Amniotic epithelial cell (primary cell): ENCODE measurements at places on chromosomes 1 and 21.

- DNase-seq: peak; percentile 38
Observed at GRCh38 chr1:115492880-115493279, 148.9 kb upstream of the VANGL1 start.

- no peak for DNase-seq
Observed at GRCh38 chr1:54407154-54407403, 885 bp upstream of the SSBP3 start.

GRCh38 chr1:173870252-173871075 is 2.3 kb downstream of the ZBTB37 start:
- no peak for DNase-seq

DNA sequence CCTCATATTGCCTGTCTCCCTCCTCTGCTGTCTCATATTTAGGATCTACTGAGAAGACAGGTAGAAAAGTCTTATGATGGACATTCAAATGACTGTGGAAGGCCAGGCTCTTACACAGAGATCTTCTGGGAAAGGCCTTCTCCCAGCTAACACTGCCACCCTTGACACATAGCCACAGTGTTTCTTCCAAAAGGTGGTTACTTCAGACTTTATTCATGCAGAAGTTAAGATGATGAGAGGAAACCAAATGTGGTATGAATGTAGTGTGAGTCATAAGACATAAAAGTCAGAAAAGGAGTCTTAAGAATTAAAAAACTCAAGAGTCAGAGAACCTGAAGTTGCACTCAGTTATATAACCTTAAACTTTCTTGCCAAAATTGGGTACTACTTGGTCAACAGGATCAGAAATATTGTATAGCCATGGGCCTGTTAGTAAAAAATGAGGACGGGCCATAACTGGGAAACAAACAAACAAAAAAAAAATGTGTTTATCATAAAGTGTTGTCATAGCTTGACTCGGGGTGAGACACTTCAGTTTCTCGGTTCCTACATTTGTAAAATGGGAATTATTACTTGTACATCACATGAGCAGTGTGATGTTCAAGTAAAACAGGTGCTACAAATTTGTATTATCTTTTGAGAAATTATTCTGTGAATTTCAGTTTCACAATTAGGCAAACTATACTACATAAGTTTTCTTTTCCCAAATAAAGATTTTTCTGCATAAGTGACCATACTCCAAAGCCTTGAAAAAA is 1.2 kb upstream of the DENND1B start:
- DNase-seq: peak; percentile 67

GRCh38 chr1:205961991-205962820 is 18.9 kb upstream of the SLC26A9 start:
- peak; percentile 79 for DNase-seq

DNA sequence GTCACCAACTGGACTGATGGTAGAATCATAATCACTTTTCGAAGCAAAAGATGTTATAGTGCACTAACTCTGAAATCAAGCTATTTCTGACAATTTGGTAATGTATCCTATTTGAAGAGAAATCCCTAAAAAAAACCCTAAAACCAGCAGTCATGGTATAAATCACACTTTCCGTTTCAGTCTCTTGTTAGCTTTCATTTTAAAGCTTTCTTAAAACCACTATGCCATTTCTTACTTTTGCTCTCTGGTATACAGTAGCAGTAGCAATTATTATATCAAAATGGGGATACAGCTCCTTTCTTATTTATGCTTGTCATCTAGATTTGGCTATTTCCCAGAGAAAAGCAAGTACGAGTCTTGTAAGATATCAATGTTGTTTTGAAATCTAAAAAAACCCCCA is 323.3 kb downstream of the KCTD3 start:
- DNase-seq: no peak

GRCh38 chr1:183002267-183002666 is 21.0 kb upstream of the LAMC1 start:
- no peak for DNase-seq

DNA sequence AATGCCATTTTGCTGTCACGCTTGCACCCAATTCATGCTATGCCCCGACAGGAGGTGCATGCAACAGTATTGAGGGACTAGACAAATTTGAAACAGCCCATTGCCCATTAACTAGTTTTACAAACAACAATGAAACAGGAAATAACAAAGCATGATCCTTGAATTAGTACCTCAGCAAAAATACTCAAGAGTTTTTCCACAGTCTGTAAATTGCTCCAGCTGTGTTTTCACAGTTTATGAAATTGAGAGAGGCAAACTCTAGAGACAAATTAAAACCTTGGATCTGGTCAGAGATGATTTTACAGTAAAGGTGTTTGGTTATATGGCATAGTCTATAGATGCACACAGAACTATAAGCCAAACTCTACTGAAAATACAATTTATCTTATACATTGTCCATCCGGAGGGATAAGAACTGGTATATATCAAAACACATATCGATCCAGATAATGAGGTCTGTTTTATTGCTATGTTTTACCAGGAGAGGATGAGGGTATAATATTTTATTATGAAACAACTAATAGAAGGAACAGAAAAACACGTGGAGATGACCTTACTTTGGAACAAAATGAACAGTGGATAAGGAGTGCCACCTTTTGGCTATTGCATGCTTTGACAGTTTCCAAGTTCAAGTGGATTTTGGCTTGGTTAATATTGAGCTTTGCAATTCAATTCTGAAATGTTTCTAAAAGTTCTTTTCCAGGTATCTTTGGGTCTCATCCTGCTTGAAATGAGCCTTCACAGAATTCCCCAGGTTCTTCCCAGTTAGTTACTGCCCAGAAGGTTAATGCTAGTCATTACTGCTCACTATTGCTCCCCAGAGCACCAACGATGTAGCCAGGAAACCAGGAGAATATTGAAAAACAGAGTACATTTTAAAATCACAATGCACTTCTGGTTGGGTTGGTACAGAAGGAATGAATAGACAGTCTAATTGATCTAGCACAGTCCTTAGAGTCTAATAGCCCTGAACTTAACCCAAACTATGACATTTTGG is 45.7 kb downstream of the ZC3H11B start:
- DNase-seq: peak; percentile 72

DNA sequence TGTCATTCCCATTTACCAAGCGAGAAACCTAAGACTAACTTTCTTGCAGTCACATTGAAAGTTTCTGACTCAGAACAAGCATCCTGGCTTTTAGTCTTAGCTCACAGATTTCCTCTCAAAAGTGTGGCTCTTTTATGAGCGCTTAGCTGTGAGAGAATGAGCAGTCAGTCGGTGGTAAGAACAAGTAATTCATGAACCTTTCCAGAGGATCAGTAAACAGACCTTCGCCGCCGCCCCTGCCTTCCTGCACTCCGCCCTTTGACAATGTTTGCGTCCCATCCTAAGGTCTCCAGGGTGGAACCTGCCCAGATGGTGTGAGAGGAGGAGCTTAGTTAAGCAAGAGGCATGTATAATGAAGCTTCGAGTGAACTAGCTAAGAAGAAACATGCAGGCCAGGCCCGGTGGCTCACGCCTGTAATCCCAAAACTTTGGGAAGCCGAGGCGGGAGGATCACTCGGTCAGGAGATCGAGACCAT is 142.4 kb downstream of the GLUL start:
- no peak for DNase-seq

DNA sequence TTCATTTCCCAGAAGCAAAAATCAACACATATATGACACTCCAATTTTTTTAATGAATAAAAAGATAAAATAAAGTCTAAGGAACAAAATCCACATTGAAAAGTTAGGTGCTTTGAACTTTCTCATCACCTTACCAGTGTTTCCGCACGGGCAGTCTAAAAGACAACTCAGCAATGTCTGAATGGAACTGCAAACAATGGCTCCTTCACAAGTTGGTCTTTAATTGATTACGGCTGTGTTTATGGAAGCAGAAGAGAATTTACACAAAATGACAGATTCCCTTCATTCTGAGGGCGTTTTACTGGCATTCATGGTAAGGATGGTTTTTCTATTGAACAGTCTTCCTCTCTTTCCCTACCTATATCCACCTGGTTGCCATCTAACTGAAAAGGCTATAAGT is 65.0 kb upstream of the RNPC3 start:
- DNase-seq: no peak
